ENCODE measurements at places on chromosomes 6 and 20. TPM values are rescaled to one million over a fixed set of nuclear protein-coding genes. Genes with fewer than 3 reads are reported as not detected.

Gene FHL5
- total RNA-seq: 21.4 TPM

Gene ID1
- total RNA-seq: 1,190 TPM

Gene NELFCD
- 85.7 TPM for total RNA-seq

Gene HLA-F
- 133 TPM for total RNA-seq

Gene GRM1
- not detected for total RNA-seq

Gene ELOVL4
- total RNA-seq: 2.9 TPM

Gene TRIM15
- not detected for total RNA-seq

Gene CGA
- total RNA-seq: not detected

Measured in vagina (tissue), 2 donors.